ENCODE measurements at places on chromosomes 16 and 17.

DNA sequence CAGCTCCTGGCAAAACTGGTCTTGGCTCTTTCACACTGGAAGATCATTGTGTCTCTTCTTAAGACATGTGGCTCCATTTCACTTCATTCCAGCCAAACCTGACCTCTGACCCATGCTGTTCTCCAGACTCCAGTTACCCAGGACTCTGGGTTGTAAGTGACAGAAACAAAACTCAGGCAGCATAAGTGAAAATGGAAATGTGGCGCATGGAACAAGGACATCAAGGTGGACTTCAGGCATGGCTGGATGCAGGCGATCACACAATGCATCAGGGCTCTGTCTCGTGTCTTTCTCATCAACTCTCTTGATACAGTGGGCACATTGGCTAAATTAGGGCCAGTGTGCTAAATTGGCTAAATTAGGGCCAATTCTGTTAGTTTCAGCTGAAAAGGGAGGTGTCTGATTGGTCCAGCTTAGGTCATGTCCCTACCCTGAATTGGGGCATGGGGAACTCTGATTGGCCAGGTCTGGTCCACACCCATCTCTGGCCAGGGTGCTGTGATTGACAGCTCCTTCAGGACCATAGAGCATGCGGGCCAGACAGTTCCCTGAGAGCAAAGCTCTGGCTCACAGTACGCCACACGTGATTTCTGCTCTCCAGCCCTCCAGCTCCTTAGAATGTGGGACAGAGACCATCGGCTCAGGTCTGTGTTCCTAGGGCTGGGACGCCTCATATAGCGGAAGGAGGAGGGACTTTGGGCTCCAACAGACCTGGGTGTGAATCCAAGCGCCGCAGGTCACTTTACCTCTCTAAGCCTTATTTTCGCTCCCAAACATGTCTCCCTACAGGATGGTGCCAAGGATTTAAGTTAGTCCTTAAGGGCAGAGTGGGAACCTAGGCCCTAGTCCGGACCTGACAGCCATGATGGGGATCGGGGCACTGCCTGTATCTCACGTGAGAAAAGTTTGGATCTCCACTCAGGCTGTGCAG, 17.5 kb downstream of the SOCS1 start:
- DNase-seq = no peak

GRCh38 chr16:25148568-25149215, 37.1 kb downstream of the LCMT1 start:
- no peak for DNase-seq

DNA sequence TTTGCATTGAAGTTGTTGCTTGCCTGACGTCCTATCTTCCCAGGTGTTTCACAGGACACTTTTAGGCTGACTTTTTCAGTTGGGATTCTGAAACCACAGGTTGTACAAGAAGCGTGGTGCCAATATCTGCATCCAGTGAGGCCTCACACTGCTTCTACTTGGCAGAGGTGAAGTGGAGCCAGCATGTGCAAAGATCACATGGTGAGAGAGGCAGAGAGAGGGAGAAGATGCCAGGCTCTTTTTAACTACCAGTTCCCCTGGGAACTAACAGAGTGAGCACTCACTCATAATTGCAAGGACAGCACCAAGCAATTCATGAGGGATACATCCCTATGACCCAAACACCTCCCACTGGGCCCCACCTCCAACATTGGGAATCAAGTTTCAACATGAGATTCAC, 5.8 kb upstream of the ABCA6 start:
- DNase-seq = no peak

DNA sequence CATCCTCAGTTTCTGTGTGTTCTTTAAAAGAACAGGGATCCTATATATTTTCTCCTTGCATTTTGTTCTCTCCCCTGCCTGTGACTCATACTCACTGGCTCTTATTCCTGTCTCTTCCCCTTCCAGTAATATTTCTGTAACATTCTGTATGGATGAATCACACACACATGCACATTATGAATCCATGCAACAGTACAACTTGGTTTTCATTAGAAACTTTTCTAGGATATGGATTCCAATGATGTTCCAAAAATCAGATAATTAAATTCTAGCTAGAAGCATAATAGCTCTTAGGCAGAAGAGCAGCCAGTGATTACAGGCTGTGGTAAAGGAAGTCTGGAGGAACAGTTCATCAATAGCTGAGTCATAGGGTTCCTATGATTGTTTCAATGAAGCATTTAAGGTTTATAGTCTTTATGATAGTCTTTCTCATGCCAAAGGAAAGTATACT, 119.6 kb upstream of the PMFBP1 start:
- no peak for DNase-seq

GRCh38 chr17:49496867-49497147, 1.7 kb downstream of the NGFR start:
- DNase-seq = no peak

DNA sequence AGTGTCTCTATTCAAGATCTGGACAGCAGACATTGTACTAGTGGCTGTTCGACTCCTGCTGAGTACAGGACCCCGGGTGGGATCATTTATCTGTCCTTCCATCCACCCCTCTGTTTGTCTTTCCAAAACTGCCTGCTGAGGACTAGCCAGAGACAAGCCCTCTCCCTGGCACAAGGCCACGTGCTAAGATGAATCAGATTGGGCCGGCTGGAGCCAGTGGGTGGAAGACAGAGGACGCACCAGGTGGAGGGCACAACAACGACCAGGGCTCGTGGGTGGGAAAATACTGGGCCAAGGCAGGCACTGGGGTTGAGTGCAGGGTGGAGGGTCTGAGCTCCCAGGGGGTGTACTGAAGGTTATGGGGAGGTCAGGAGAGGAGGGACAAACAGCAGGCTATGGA, 1.4 kb upstream of the CA7 start:
- DNase-seq = no peak

DNA sequence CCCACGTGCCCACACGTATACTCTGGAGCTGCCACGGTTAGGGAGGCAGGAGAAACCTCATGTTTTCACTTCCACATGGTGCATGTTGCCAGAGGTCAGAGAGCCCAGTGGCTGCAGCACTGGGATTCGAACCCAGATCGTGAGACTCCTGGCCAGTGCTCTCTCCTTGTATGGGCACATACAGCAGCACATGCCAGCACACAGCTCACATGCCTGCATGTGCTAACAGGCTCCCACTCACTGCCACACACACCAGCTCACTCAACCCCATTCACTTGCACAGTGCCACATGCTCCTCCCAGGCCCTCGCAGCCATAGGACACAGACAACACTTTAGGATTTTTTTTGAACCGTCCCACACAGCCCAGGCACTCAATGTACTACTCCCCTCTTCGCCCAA, 49.5 kb upstream of the MRPS23 start:
- no peak for DNase-seq

GRCh38 chr16:89216315-89217137, 977 bp upstream of the ZNF778 start:
- peak; percentile 61 for DNase-seq

GRCh38 chr16:80023865-80024264, 423.3 kb upstream of the MAF start:
- DNase-seq = no peak

GRCh38 chr16:28081391-28081968, 18.0 kb upstream of the GSG1L start:
- no peak for DNase-seq

GRCh38 chr16:57260294-57260929, 15.4 kb downstream of the ARL2BP start:
- no peak for DNase-seq

- DNase-seq = no peak
Measured at GRCh38 chr17:78458736-78459335, 80.4 kb downstream of the PGS1 start.

DNA sequence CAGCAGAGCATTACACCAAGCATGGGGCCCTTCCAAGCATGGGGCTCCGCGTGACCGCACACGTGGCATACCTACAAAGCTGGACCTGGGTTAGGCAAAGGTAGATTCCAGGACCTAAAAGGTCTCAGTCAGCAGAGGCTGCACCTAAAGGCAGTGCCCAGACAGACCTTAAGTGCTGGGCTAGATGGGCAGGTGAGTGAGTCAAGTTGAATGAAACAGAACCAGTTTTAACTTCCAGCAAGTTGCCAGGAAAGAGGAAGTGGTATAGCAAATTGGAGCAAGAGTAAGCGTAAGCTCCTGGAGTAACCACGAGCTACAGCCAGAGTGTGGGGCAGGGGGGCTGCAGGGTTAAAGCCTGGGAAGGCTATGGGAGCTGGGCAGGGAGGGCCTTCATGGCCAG, 49.5 kb downstream of the SRCIN1 start:
- DNase-seq = no peak

DNA sequence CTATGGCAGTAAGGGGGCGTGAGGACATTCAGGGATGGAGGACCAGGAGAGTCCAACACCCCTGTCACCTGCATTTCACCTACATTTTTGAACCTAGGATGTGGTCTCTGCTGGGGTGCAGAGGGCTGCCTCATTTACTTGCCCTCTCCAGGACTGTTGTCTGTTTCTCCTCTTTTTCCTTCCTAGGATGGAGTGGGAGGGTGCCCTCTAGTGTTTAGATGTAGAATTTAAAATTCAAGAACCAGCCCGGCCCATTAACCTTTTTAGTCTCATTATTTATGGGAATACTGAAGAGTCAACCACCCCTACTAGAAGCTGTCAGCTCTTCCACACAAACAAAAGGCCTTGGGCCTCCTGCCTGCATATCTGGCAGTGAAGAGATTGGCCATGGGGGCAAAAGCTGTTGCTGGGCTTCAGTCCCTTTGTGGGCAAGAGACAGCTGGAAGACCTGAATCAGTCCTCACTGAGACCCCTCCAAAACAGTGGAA, 2.5 kb upstream of the STARD3 start:
- DNase-seq = no peak

GRCh38 chr16:72394526-72394925, 222.6 kb upstream of the PMFBP1 start:
- DNase-seq = no peak

DNA sequence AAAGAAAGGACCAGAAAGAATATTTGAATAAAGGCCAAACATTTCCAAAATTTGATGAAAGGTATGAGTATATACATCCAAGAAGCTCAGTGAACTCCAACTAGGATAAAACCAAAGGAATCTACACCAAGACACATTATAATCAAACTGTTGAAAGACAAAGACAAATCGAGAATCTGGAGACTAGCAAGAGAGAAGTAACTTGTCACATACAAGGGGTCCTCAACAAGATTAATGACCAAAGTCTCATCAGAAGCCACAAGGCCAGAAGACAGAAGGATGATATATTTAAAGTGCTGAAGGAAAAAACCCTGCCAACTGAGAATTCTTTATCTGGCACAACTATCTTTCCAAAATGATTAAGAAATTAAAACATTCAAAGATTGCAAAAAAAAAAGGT, 9.3 kb upstream of the IL21R start:
- no peak for DNase-seq

DNA sequence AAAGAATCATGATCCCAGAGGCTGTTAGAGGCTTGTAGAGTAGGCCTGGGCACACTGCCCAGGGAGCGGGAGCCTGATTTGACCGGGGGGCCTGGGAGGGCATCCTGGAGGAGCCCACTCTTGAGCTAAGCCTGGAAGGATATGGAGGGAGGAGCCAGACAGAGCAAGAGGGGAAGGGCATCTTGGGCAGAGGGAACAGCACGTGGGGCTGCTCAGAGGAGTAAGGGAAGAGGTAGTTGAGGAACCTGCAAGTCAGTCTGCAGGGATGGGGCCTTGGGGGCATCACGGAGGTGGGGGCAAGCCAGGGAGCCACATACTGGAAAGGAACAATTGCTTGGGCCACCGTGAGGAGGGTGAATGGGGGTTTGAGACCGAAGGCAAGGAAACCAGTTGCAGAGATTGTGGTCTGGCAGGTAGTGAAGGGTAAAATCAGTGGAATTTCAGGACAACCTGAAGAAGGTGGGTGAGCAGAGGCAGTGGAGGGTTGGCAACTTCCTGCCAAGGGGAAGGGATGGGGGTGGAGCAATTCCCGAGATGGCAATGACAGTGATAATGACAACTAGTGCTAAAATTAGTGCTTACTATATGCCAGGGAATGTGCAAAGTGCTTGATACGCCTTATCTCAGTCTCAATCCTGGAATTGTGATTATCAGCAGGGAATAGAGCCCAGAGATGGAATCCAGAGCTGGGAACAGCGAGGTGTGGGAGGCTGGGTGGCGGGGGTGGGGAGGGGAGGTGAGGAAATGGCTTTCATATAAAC, 9.7 kb upstream of the RAI1 start:
- DNase-seq = no peak

DNA sequence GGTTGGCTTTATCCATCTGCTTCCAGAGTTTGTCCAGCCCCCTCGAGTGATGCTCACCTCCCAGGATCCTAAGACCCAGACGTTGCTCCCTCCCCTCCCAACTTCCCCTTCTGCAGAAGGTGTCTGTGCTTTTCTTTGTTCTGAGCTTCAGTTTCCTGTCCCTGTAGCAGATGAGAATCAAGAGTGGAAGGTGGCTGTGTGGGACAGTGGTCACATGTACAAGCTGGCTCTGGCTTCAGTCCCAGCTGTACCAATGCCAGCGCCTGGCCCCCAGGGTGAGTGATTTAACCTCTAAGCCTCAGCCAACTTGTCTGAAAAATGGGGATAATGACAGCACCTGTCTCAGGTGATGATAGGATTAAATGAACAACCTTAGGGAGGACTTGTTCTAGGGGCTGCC, 7.7 kb downstream of the PRR15L start:
- DNase-seq = no peak

GRCh38 chr16:79263425-79263824, 337.1 kb downstream of the MAF start:
- DNase-seq = no peak

- no peak for DNase-seq
Measured at GRCh38 chr17:43528319-43528987, 17.7 kb downstream of the ETV4 start.

- no peak for DNase-seq
Measured at GRCh38 chr16:15942931-15943690, 6.3 kb upstream of the ABCC1 start.

- DNase-seq = no peak
Measured at GRCh38 chr16:3511286-3512180, 10.7 kb downstream of the CLUAP1 start.

- DNase-seq = no peak
Measured at GRCh38 chr16:86019446-86020047, 120.6 kb downstream of the IRF8 start.

- no peak for DNase-seq
Measured at GRCh38 chr17:4590981-4591453, 6.7 kb downstream of the SMTNL2 start.

- no peak for DNase-seq
Measured at GRCh38 chr17:1091900-1092299, 87.9 kb downstream of the ABR start.

- DNase-seq = no peak
Measured at GRCh38 chr17:72714357-72714966, 378.0 kb downstream of the SLC39A11 start.

DNA sequence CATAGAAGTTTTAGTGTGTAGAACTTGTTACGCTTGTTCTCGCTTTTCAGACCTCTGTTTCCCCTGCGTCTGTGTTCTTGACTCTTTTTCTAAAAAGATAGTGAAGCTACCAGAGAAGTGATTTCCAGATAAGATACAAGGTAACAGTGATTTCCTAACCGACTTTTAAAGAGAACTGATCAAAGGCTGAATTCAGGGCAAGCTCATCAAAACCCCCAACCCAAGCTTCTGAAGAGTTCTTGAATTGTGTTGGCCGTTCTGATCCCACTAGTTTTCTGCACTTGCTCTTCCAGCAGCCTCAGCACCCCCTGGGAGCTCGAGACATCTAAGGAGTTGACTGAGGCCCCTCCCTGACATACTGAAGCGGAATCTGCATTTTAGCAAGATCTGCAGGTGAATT, 12.7 kb upstream of the NSMCE1 start:
- no peak for DNase-seq

GRCh38 chr17:1179818-1180742, at the start of gene ABR:
ABR (minus strand) TSS chr17:1179981; CDS start chr17:1179727, 254 bp downstream.
- DNase-seq = peak; percentile 30
